ENCODE measurements at places on chromosomes 4 and X. TPM values are rescaled to one million over a fixed set of nuclear protein-coding genes. Genes with fewer than 3 reads are reported as not detected.

The CENPVL1 gene
- not detected for total RNA-seq

The KCND1 gene
- 2.0 TPM for total RNA-seq

The MUC7 gene
- not detected for total RNA-seq

The CXCL1 gene
- total RNA-seq, result 0.74 TPM

The DIPK2B gene
- total RNA-seq, result 32.2 TPM

Measured in posterior vena cava (tissue), 2 donors.